ENCODE measurements at places on chromosomes 3 and 15.

DNA sequence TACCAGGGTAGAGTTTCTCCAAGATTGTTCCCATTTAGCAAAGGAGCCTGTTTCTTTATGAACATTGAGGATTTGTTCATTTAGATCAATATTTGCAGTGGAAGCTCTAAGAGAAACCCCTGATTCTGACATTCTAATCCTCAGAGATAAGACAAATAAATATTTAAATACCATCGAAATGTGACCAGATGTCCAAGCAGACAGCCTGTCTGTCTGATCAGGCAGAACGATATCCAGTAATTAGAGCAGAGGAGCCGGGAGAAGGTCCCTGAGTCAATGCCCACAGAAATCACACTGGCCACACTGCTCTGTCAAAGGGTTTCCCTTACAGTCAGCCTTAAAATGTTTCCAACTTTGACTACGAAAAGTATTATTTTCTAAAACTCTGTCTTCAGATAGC is 15.7 kb upstream of the ARPIN start:
- DNase-seq, result no peak

DNA sequence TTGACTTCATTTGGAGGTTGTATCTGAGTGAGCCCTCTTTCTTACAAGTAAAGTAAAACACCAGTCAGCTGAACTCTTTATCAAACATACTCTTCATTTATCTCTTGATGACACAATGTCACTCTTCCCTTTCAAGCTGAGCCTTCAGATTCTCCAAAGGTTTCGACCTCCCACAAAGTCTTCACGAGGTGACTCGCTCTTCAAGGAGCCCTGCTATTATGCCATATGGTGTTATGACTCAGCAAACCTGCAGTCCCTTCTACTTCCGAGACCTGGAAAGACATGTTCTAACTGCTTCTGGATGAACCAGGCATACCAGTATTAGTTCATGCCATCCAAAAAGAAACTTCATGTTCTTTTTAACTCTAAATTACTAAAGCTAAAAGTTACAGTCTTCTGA is 23.1 kb downstream of the AADAC start:
- DNase-seq, result no peak

DNA sequence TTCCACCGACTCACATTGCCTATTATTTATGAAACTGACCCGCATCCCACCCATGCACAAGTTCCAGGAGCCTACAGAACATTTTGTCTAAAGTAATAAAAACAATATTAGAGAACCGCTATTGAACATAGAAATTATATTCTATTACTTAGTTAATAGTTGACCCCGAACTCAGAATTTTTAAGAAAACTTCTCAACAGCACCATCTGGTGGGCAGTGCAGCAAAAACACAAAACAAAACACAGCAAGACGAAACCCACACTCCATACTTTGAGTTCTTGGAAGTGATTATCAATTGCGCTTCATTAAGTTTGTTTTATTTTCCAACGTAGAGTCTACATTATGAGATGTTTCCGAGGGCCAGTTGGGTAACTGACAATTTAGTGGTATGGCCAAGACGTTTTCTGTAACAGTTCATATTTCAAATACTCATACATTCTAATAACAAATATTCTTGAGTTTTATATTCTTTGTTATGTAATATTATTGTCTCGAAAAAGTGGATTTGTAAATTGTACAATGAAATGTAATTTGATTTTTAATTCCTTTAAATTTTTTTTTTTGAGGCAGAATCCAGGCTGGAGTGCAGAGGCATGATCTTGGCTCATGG is 24.0 kb upstream of the C3orf70 start:
- no peak for DNase-seq

- DNase-seq, result no peak
Measured at GRCh38 chr3:187765342-187765741, 20.1 kb upstream of the BCL6 start.

- DNase-seq, result no peak
Measured at GRCh38 chr3:50345586-50346234, at the start of gene ZMYND10. TSS of gene ZMYND10 (minus strand) at chr3:50345732. CDS start at chr3:50345579, 153 bp downstream.

- DNase-seq, result no peak
Measured at GRCh38 chr3:62884096-62884870, 9.1 kb upstream of the CADPS start.

DNA sequence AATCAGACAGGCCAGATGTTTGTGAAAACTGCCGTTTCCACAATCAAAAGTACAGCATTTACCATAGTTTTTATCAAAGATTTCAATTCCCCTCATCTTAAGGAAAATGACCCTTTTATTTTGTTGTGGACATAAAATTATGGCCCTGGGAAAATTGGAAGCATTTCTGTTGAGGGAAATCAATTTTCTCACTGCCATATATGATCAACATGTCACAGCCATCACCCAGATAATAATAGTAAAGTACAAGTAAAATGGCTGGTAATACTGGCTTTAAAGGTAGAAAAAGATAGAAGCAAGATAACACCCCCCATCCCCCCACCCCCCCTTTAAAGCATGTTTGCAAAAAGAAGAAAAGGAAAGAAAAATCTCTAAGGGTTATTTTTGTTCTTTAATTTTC is 311.7 kb downstream of the WDR72 start:
- DNase-seq, result no peak

- no peak for DNase-seq
Measured at GRCh38 chr3:39748002-39748401, 61.4 kb upstream of the MYRIP start.

DNA sequence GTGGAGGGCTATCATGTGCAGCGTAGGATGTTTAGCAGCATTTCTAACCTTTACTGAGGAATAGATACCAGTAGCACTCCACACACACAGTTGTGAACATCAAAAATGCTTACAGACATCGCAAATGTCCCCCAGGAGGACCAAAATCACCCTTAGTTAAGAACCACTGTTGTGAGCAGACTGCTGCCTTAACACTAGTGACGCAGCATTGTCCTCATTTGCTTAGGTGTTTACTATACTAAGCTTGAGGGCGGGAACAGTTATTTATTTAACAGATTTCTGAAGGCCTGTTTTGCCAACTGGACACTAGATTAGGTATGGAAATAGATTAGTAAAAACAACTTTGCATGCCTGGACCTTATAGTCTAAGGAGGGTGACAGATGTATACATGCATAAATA is 2.3 kb downstream of the PPP2R3A start:
- no peak for DNase-seq

GRCh38 chr3:10273702-10274305 is 18.9 kb downstream of the GHRL start:
- DNase-seq, result no peak

DNA sequence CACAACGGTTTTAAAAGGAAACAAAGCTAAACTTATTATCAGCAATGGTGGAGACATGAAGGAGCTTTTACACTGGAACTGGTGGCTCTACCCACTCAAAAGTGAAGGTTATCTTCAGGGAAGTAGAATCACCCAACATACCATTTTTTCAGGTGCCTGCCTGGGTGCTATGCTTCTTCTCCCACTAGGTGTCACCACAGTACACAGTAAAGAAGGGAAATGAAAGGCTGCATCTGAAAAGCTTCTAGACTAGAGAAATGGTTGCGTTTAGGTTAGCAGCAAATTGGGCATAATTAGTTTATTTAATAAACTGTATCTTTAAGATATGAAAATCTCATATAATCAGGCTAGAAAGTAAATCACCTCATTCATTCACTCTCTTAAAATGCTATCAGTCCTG is 47.0 kb upstream of the SELENOK start:
- DNase-seq, result no peak

GRCh38 chr15:59200560-59200959 is 6.1 kb upstream of the LDHAL6B start:
- no peak for DNase-seq

DNA sequence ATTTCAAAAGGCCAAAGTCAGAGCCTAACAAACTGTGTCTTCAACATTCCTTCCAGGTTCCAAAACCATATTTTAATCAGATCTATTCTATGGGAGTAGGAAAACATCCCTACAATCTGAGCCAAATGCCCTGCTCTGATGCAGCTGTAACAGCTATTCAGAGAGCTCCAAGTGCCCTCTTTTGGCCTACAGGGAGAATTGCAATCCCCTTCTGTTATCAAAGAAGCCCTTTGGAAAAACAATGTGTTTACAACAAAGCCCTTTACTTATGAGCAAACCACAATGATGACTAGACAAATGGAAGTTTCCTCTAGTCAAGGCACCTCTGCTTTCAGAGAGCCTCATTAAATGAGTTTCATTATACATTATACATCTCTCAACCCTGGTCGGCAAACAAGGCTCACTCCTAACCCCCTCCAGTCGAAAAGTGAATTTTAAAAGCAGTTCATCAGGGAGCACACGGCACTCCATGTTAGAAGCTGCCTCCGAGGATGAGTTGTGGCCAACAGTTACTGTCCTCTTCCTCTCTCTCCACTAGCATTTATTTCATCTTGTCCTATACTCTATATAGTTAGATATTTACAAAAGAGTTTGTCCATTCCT is 42.6 kb upstream of the TMCO5A start:
- no peak for DNase-seq

DNA sequence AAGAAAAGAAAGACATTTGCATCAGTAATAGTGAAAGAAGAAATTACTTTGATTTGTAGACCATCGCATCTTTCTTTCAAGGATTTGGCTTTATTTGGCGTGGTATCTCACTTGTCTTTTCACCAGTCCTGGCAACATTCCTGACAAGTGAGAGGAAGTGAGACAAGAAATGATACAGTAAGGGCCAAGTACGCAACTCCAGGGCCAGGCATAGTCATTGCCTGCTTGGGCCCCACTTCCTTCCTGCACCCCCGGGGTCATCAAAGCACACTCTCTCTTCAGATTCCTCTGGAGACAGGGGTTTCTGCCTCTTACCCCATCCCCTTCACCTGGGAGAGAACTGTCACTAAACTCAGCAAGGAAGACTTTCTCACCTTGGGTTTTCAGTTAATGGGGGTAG is 55.1 kb downstream of the CD47 start:
- no peak for DNase-seq

- DNase-seq, result no peak
Measured at GRCh38 chr3:59553076-59553475, 503.3 kb upstream of the CFAP20DC start.

- DNase-seq, result no peak
Measured at GRCh38 chr15:24899367-24899766, 55.4 kb upstream of the SNRPN start.

DNA sequence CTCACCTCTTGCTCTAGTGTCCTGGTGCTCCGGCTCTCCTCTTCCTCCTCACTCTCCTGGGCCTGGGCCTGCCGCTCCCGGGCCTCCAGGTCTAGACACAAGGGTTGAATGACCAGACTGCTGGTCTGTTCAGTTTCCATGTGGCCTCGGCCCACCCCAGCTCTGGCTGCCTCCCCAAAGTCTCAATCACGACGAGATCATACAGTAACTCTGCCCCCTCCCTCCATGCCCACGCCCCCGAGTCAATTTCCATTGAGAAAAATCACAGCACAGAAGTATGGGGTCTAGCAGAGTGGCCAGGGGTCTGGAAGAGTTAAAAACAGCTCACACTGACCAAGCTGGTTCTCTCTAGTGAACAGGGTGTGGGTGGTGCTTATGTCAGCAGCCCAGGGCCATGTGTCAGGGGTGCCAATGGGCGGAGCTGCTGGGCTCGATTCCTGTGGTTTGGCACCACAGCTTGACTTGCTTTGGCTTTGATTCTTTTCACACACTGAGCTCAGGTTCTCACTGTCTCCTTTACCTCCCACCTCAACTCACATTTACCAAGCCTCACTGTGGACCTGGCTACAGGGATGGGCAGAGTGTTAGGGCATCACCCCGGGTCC is 6.9 kb downstream of the C15orf62 start:
- DNase-seq, result no peak

GRCh38 chr15:36330598-36330997 is 248.8 kb upstream of the CDIN1 start:
- DNase-seq, result no peak

DNA sequence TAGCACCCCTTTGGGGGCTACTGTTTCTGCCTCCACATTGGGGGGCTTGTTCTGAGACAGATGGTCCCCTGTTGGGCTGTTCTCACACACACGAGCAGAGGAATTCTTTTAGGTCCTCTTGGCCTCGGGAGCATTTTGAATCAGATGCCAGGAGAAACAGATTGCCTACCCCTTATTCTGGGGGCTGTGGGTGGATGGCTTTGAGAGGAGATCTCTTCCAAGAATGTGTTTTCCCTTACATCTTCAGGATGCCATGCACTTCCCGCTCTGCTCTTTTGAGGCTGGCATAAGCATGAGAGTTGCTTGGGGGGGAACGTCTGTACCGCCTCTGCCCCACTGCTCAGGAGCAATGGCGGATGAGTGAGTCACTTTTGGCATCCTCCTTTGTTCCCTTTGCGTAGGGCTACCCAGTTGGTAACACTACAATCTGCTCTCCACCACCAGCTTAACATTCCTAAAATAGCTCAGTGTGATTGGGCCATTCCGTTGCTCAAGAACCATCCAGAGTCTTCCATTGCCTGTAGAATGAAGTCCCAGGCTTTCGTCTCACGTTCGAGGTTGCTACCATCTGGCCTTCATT is 154.4 kb downstream of the RPLP1 start:
- no peak for DNase-seq

DNA sequence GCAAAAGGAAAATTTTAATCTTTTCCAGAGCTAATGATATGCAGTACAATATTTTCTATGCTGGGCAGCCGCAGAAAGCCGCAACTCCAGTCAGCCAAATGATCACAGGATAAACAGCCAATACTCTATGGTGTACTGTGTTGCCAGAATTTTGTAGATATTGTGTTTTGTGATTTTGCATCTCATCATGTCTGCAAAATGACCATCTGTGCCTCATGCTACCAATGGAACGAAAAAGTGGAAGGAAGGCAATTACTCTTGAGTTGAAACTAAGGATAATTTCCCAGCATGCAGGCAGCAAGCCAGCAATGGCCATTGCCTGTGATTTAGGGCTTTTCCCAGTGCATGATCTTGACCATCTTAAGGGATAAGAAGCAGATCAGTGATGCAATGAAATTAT is 891.9 kb downstream of the PLOD2 start:
- DNase-seq, result no peak

DNA sequence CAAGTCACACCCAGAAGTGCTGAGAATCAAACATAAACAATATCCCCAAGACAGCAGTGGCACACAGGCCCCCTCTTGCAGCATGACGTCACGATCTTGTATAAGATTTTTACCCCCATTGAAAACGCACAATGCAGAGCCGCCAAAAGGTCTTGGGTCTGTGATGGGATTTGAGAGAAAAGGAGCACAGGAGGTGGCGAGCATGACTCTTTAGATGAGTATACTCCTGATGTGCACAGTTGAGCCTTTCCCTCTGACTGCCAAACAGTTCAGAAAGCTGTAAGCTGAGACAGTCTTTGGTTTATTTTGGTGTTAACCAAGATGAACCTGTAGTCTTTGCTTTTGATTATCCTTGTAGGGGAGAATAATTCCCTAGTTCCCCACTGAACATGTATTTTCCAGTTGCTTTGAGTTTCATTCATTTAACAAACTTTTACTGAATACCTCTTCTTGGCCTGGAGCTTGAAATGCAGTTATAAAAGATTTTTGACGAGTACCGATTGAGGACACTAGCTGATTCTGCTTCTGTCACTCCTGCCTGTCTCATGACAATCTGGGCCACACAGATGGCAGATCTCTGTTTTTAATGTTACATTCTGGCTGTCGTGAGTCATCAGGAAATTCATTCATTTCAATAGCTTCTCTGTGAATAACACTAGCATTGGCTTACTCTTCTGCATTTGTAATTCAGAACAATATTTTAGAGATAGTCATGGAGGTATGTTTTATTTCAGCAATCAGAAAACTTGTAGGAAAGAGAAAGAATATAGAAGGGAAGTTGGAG is 28.9 kb downstream of the CFAP91 start:
- DNase-seq, result no peak

GRCh38 chr3:168973897-168974296 is 689.6 kb downstream of the MECOM start:
- DNase-seq, result no peak

Measured in stimulated activated CD8-positive, alpha-beta memory T cell treated with anti-CD3 and anti-CD28 coated beads, Interleukin-2, amount 100 ng/mL, for 1 hour (primary cell).